ENCODE measurements at places on chromosomes 6 and 20. TPM values are rescaled to one million over a fixed set of nuclear protein-coding genes. Genes with fewer than 3 reads are reported as not detected.

Gene PHACTR1
- total RNA-seq = 69.7 TPM

Gene ZSCAN23
- 1.6 TPM for total RNA-seq

Gene SYCP2
- 0.13 TPM for total RNA-seq

Gene TRIM26
- 76.4 TPM for total RNA-seq

Gene BPIFB4
- not detected for total RNA-seq

Gene BIRC7
- total RNA-seq = not detected

Gene FABP7
- not detected for total RNA-seq

Gene SLC17A3
- not detected for total RNA-seq

Gene TNFRSF6B
- not detected for total RNA-seq

Gene TFAP2A
- 0.21 TPM for total RNA-seq

Gene ZSCAN9
- total RNA-seq = 17.0 TPM

Gene SULF2
- 2.9 TPM for total RNA-seq

Gene OR2H2
- not detected for total RNA-seq

Gene RIMS1
- 0.58 TPM for total RNA-seq

Gene TXLNB
- 0.21 TPM for total RNA-seq

Gene VGLL2
- total RNA-seq = not detected

Gene EYS
- total RNA-seq = not detected

Gene MEP1A
- total RNA-seq = not detected

Gene CST7
- total RNA-seq = not detected

Gene RAD21L1
- total RNA-seq = not detected

Gene GSTA1
- total RNA-seq = 0.56 TPM

Gene LTV1
- total RNA-seq = 30.8 TPM

Gene DDAH2
- total RNA-seq = 10.8 TPM

Gene TAAR6
- total RNA-seq = not detected

Gene VNN1
- total RNA-seq = not detected

Gene LST1
- 20.6 TPM for total RNA-seq

Gene ETV7
- 1.9 TPM for total RNA-seq

Gene GLP1R
- total RNA-seq = 0.05 TPM

Gene OPRM1
- not detected for total RNA-seq
